NCI-H524 treated with DMSO at 0.1 percent for 48 hours (cell line): ENCODE measurements at places on chromosomes 11 and 22.

GRCh38 chr11:86120807-86121206, 51.9 kb upstream of the PICALM start:
- no peak for DNase-seq

DNA sequence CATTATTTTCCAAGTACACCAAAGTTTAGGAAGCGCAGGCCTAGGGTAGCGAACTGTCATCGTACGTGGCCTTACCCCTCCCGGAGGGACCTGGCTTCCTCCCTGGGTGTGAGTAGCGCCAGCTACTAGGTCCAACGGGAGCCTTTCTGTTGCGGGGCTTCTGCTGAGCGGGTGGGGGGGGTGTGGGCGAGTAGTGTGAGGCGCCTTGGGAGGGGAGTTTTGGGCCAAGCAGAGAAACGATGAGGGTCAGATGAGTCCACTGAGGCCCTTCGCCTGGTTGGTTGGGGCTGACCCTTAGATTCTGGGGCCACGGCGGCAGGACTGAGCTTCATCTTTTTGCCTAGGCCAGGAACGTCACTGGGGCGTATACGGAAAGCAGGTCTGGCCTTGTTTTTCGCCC, 868 bp downstream of the TEF start:
- no peak for DNase-seq

DNA sequence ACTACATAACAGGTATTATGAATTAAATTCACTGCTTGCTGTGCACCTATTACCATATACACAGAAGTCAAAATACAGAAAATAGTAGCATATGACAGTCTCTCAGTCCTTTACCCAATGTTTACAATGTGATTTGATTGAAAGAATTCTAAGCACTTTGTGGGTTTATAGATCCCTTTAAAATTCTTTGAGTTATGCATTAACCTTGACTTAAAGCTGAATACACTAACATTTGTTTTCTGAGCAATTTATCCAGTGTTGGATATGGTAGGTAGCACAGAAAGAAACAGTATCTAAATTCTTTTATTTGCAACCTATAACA, 230.8 kb upstream of the DDI1 start:
- no peak for DNase-seq

GRCh38 chr22:29003975-29004646, 57.5 kb downstream of the C22orf31 start:
- DNase-seq: no peak

GRCh38 chr11:121326230-121326629, 33.7 kb downstream of the SC5D start:
- DNase-seq: no peak

DNA sequence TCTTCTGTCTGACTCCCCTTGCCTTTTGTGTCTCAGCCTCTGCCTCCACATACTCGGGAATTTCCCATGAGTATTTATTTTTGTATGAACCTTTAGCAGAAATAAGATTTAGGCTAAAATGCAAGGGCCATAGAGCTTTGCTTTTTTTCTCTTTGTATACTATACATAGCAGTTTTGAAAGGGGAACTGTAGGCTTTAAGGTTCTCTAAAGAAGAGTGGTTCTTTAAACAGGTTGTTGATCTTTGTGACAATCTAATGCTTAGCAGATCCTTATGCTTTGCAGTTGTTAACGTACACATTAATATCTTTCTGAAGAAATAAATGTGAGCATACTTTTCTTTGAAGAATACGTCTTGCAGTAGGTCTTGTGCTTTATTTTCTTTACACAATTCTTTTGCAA, 35.0 kb downstream of the TBCEL start:
- no peak for DNase-seq

DNA sequence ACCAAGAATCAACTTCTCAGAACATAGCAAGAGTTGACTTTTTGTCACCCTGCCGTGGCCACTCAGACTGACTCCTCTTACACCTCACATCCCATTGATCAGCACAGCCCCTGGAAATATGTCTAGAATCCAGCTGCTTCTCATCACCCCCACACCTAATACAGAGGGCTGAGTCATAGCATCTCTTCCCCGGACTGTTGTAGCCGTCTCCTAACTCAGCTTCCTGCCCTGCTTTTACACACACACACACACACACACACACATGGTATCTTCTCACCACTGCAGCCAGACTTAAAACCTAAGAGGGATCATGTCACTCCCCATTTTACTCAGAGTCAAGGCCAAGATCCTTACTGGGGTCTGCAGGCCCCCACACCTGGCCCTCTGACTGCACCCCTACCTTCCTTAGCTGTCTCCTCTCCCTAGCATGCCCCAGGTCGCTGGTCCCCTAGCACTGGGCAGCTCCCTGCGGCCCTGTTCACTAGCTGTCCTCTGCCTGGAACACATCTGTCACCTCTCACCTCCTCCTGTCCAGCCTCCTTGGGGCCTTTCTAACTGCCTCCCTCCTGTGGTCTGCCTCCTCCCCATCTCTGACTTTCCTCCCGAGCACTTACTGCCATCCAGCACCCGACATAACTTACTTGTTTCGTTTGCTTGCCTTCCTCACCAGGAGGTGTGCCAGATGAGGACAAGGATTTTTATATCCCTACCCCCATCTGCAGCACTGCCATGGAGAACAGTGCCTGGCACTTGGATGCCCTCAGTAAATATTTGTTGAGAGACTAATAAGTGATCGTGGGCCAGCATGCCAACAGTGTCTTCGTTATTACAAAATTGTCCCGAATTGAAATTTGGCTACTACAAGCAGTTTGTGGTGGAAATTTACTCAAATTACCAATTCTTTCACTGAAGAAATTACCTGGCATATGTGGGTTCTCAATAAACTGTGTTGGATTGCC, 61.9 kb downstream of the BMAL1 start:
- no peak for DNase-seq

DNA sequence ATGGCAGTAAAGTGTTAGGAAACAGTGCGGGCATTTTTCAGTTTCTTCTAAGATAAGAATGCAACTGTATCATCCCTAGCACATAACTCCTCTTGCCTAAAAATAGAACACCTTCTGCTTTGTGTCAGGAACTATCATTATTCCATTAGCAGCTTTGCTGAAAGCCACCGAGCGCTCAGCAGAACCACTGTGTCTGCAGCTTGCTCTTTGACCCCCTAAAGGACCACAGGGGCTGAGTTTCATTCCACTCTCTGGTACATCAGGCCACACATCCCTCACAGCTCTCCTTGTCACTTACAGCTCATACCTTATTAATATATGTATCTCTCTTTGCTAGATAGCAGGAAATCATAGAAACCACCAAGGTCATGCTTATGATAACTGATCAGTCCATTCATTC, 360.2 kb downstream of the KCNA4 start:
- no peak for DNase-seq

GRCh38 chr11:20529757-20530156, 69.7 kb upstream of the SLC6A5 start:
- DNase-seq: no peak

DNA sequence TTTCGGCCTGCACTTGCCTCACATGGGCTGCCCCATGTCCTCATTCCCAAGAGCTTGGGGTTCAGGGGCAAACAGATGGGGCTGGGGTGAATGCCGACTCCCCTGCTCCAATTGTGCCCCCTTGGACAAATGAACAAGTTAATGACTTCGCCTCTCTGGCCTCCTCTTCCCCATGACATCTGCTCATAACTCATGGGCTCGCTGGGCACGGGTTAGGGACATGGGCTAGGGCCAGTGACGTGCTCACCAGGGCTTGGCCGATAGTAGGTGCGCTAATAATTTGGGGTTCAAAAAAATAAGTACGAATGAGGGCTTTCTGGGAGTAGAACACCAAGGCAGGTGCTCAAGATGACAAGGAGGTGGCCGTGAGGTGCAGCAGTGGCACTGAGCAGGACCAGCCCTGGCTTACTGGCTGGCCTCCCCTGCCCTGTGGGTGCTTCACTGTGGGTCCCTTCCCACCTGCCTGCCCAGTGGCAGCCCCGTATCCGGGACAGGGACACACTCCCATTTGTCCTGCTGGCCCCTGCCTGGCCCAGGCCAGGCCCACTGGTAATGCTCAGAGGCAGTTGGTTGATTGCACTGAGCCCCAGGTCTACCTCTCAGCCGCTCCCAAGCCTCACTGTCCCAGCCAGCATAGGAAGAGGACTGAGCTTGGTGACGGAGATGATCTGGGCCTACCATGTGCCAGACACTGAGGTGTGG, 12.3 kb downstream of the CBX6 start:
- no peak for DNase-seq

GRCh38 chr11:18526130-18526520, 617 bp downstream of the TSG101 start:
- no peak for DNase-seq

DNA sequence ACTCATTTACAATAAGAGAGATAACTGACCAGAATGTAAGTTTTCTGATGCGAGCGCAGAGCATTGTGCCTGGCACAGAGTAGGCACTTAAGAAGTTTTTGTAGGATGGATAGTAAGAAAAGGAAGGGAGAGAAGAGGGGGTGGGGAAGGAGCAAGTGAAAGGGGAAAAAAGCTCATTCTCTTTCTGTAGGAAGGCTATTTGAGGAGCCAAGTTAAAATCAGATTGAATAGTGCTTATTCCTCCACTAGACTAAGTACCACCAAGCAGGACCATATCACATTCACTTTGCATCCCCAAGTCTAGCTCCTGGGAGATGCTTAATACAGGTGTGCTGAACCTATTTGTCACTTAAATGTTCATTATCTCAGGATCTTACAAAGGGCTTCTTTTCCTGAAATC, 14.1 kb upstream of the CRKL start:
- no peak for DNase-seq

GRCh38 chr11:94907226-94907625, 66.1 kb downstream of the CWC15 start:
- DNase-seq: no peak

DNA sequence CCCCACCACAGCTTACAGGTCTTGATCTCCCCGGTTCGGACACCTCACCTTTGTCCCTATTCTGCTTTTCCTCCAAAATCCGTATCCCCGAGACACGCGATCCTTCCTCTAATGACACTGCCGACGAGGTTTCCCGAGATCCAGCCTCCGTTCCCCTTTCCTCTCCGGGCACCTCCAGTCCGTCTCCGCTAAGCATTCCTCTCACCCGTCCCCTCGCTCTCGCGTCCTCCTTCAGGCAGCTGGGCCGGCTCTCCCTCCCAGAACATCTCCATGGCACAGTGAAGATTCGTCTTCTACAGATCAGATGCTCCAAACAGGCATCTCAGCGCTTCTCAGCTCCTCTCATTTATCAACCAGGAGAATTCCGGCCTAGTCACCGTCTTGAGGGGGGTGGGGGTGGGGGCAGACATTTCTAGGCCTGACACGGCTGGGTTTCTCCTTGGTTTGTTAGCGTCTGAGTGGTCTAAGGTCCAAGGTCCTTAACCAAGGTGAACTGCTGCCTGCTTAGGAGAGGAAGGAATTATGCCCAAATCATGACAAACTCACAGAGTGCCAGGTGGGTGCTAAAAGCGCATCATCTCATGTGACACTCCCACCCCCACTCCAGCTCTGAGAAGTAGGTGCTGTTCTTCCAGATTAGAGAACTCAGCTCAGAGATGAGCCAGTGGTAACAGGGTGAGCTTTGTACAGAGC, at the start of gene SPTBN2:
Gene SPTBN2, minus strand, starts transcription at position 524 of the 693 bp plus-strand sequence. CDS start 7,976 bp downstream, outside the sequence.
- peak; percentile 52 for DNase-seq

- no peak for DNase-seq
Observed at GRCh38 chr11:1691878-1692707, 4.9 kb upstream of the KRTAP5-6 start.

GRCh38 chr11:134665188-134665535, 253.1 kb upstream of the B3GAT1 start:
- DNase-seq: no peak

DNA sequence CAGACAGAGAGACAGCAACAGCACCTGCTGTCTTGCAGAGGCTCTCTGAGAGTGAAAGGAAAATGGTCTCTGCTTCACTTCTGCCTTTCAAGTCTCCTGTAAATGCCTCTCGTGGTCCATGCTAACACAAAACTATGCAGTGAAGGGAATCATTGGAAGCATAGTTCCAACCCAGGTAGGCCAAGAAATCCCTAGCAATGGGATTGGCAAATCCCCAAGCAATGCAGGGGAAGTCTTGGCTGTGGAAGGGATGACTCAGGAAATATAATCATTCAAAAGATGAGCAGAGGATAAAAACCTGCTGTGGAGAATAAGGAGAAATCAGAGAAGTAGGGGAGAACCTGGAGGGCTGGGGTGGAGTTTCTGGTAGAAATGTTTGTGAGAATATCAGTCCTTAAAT, 216.1 kb upstream of the ZBED5 start:
- no peak for DNase-seq

DNA sequence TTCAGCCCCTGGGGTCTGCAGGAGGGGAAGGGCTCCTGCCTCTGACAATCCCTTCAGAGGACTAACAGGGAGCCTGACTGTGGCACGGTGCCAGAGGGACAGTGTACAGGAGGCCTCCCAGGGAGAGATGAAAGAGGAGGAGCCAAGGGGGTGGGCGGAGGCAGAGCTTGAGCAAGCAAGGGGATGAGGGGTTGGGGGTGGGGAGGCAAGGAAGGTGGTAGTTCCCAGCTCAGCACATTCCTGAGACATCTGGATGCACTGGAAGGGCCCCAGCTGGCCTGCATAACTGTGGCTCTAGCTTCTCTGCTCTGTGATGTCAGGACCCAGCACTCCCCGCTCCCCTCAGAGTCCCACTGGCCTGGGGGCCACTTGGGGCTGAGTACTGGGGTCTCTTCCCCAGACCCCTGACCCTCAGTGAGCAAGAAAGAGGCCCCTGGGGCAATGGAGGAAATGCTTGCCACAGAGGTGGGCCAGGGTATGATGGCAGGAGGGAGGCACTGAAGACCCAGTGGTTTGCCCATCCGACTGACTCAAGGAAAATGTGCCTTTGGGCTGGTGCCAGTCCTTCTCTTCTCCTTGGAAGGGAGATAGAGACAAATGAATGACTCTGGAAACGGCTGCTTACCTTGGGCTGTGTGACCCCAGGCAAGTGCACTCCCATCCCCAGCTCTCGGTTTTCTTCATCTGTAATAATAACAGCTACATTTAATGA, 13.3 kb downstream of the CREB3L1 start:
- DNase-seq: no peak

- no peak for DNase-seq
Observed at GRCh38 chr11:85742873-85743275, 56.9 kb upstream of the CCDC89 start.

GRCh38 chr11:86900162-86900561, 55.0 kb downstream of the FZD4 start:
- DNase-seq: no peak

DNA sequence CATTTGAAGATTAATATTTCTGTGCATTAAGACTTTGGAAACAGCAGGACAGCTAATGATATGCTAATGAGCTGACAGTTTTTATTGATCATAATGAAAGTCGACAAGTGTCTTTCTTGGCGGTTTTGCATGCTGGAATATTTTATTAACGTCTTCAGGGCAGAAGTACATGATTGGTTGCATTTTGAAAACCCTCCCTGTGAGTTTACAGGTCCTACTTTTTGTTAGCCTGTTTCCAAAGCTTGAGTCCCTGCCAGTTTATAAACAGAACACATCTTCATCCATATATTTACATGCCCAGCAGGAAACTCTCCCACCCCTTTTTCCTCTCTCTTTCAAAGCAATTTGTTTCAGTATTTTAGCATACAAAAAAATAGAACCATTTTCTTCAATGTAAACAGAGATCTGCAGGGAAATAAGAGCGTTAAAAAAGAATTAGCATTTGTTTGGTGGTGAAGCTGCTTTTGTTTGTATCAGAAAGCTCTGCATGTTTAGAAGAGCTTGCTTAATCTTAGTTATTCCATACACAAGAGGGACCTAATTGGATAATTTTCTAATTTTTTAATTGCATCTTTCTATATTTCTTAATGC, 243.6 kb downstream of the NELL1 start:
- DNase-seq: no peak

- no peak for DNase-seq
Observed at GRCh38 chr11:73019449-73019848, 122.7 kb downstream of the FCHSD2 start.

- no peak for DNase-seq
Observed at GRCh38 chr11:130189492-130190210, 30.1 kb downstream of the ST14 start.
